Stimulated activated CD8-positive, alpha-beta memory T cell treated with anti-CD3 and anti-CD28 coated beads, Interleukin-7, amount 100 ng/mL, for 24 hours (primary cell): ENCODE measurements at places on chromosomes 7 and 10.

GRCh38 chr7:50860174-50860573 is 77.5 kb upstream of the GRB10 start:
- DNase-seq = no peak

GRCh38 chr7:105399043-105399725 is 10.5 kb upstream of the SRPK2 start:
- DNase-seq = no peak

GRCh38 chr10:120765226-120765803 is 85.8 kb upstream of the WDR11 start:
- no peak for DNase-seq

DNA sequence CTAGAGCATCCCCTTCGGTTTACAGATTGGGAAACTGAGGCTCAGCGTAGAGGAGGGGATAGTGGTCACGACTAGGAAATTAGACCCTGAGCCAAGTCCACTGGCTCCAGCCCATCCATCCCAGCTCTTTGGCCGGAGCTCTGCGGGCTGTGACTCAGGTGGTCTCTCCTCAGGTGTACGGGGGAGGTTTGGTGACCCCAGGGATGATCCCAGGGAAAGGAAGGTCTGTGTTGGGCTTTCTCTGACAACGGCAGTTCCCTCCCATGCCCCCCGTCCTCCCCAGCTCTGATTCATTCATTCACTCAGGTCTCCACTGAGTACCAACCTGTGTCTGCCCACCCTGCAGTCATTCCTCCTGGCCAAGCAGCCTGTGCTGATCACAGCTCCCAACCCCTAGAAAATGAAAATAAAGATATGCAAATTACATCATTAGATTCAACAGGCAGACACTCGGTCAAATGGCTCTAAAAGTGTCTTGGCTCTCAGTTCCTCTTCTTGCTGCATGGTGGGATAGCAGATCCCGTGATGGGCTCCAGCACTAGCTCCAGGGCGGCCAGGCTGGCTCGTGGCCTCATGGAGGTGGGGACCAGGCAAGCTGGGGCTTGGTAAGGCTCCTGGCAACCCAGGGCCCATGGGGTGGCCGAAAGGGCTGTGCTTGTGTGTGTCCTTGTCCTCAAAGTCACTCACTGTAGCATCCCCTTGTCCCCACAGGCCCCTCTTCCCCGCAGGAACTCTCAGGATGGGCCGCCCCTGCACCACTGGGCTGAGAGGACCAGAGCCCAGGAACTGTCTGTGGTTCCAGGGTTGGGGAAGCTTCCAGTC is 37.8 kb downstream of the CLRN3 start:
- no peak for DNase-seq

- no peak for DNase-seq
These were observed 62.9 kb downstream of the CCSER2 start for GRCh38 chr10:84391326-84391725.

GRCh38 chr7:17689361-17689902 is 250.9 kb downstream of the SNX13 start:
- DNase-seq = no peak

- DNase-seq = no peak
These were observed 202.9 kb downstream of the TRIL start for GRCh38 chr7:28755255-28755654.

DNA sequence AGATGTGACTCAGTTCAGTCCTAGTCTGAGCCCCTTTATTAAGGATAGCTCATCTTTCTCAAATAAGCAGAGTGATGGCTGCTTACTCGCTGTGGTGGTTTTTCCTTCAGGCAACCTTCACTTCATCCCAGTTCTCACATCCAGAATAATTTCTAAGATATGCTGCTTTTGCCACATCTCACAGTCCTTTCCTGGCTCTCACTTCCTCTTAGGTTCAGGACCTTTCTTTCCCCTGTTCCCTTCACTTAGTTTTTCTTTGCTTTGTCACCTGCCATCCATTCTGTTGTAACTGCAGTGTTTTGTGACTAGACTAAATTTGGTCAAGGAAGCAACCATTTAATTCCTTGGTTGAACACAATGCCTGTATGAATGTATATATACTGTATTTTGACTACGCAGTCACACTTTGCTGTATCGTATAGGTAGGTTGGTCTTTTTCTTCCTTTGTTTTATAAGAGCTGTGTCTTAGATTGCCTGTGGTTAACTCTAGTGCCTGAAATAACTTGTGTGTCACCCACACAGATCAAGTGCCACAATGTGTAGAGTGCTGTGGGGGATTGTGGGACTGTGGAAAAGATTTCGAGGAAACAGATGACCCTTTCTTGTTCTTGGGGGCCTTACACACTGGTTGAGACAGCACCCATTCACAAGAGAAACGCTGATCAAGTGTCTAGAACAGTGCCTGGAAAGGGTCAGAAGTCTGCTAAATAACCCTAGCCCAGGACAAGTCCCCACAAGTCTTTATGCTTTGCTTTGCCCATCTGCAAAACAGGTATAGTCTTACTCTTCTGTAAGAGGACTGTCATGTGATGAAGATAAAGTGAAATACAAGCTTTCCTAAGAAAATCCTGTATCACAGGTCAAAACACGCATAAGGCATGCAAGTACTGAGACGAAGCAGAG is 2.6 kb downstream of the ZNF655 start:
- no peak for DNase-seq
